ENCODE measurements at places on chromosomes 6 and 20.

DNA sequence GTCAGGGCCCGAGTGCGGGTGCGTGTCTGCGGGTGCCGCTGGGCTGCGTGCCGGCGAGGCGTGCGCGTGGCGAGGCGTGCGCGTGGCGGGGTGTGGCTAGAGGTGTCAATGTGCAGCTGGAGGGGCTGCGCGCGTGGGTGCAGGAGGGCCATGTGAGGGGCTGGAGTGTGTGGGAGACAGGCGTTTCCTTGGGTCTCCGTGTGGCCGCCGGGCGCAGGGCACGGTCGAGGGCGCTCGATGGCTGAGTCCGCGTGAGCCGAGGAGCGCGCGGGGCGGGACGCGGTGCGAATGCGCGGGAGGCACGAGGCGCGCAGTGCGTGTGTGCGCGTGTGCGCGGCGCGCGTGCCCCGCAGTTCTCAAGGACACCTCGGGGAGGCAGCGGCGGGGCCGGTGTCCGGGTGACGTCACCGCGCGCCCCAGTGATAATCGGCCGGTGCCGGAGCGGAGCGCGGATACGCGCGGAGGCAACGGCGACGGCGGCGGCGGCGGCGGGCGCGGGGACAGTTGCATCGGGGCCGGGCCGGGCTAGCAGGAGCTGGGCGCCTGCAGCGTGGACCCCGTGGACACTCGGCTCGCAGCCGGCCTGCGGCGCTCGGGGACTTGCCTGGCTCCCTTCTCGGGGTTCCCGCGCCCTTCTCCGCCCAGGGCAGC lies 38.7 kb downstream of the YTHDF1 start:
- no peak for DNase-seq

DNA sequence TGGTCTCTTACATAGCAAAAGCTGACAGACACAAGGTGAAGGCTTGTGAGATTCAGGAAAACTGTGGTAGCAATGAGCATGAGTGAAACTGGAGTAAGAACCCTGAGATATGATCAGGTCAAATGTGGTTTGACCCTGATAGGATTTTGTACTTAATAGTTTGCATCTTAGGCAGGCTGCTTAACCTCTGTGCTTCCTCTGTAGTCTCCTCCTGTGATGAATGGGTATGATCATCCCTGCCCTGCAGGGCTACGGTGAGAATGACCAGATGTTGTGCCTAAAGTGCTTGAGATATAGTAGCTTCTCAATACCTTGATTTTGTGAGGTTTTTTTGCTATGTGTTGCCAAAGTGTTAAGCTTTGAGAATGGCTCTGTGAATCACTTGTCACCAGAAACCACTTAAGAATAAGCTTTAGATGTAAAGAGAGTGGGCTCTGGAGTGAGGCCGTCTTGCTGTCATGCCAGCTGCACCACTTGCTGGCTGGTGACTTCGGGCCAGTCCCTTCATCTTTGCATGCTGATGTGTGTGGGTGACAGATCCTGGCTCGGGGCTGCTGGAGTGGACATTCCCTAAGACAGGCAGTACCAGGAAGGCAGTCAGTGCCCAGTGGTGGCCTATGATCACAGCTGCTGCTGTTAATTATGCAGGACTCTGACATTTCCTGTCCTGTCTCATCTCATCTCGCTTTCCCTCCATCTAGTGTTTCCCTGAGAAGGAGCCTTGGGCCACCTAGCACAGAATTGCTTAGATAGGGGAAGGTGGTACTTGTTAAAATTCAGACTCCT lies 254.7 kb downstream of the NFATC2 start:
- no peak for DNase-seq

DNA sequence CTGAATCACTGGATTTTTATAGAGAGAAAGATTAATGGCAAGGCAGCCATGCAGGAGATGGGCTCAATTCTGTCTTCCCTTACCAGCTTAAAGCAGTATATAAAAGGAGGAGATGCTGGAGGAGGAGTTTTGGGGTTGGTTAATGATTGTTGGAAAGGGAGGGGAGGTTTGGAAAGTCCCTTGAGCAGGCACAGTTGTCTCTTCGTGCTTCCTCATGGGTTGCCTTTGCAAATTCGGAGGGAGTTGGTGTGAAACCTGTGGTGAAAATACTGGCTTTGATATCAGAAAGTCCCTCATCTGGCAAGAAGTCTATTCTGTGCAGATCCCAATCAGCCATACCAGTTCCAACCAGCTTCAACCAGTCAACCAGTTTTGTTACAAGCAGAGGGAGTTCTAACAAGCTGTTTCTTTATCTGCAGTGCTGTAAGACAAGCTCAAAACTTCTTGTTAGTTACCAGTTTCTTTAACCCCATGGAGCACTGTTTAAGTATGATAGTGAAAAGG lies 107.0 kb downstream of the HIVEP1 start:
- no peak for DNase-seq

DNA sequence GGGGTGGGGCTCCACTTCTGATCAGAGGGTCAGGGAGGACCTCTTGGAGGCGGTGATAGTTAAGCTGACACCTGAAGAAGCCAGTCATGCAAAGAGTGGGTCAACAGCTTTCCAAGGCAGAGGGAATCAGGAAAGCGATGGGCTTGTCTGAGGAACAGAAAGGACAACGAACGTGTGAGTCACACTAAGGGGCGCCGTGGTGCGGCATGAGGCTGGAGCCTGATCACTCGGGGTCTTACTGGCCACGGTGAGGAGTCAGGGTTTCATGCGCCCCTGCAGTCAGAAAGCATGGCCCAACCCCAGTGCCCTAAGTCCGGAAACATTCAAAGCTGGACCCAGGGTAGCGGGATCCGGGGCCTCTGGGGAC lies 50.6 kb upstream of the SLC32A1 start:
- no peak for DNase-seq

DNA sequence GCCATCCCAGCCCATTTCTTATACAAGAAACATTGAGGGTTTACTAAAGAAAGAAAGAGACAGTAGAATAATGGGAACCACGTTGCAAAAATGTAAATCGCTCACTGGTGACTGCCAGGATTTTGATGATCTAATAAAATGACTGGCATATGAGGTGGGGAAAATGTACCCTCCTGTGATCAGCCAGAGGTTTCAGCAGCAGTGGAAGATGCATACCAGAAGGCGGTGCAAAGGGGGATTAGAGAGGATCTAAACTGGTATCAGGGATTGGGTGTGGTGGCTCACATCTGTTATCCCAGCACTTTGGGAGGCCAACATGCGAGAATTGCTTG lies 60.8 kb upstream of the DDR1 start:
- no peak for DNase-seq

- DNase-seq: no peak
Observed at GRCh38 chr6:5295623-5296022, 34.3 kb downstream of the FARS2 start.

GRCh38 chr20:19017104-19017690 lies 195.2 kb upstream of the SLC24A3 start:
- DNase-seq: no peak

- DNase-seq: no peak
Observed at GRCh38 chr6:1424306-1424927, 35.0 kb downstream of the FOXF2 start.

DNA sequence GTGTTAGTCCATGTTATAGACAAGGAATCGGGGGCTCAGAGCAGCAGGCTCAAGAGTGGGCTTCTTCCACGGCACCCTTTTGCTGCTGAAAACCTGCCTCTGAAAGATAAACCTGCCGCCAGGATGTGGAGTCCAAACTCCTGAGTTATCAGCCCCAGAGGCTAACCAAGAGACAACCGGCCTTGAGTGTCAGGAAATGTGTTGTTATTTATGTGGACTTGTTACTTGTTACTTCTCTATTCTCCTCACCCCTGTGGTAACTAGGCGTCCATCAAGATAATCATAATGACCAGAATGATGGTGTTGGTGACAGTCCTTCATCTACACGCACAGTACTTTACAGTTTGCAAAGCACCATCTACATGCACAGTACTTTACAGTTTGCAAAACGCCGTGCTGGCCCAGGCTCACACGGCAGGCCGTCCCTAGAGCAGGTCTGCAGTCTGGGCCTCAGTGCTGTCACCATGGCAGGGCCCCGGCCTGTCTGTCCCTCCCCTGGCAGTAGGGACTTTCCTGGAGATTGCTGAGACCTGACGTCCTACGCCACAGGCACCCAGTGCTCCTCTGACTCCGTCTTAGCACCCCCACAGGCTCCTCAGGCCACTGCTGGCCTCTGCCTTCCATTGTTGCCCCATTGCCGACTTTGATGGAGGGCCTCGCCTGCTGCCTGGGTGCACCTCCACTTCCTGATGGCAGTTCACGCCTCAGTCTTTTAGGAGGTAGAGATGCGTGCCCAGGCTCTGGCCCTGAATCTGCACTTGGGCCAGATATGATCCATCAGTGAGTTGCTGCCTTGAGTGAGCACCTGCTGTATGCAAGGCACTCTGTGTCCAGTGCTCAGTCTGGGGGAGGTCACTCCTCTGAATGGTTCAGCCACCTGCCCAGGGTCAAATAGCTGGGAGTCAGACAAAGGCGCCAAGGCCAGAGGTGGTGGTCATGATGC lies 9.1 kb upstream of the BPIFB4 start:
- no peak for DNase-seq

DNA sequence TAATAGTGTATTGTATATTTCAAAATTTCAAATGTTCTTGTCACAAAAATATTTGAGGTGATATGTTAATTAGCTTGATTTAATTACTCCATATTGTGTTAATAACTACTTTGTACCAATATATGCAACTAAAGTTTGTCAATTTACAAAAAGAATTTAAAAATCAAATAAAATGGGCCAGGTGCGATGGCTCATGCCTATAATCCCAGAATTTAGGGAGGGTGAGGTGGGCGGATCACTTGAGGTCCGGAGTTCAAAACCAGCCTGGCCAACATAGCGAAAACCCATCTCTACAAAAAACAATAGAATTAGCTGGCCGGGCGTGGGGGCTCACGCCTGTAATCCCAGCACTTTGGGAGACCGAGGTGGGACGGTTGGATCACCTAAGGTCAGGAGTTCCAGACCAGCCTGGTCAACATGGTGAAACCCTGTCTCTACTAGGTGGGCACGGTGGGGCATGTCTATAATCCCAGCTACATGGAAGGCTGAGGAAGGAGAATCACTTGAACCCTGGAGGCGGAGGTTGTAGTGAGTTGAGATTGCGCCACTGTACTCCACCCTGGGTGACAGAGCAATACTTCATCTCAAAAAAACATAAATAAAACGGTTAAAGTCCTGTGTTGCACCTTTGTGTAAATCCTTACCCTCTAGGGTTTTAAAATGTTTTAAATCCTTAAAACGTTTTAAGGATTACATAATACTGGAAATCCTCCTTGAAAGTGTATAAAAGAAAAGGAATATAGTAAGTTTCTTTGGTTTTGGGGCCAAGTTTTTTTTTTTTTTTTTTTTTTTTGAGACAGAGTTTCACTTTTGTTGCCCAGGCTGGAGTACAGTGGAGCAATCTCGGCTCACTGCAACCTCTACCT lies 4.0 kb downstream of the HSPA1B start:
- no peak for DNase-seq

GRCh38 chr20:10611357-10611756 lies 62.4 kb downstream of the JAG1 start:
- no peak for DNase-seq
